Stimulated activated naive B cell treated with anti-CD40 and anti-IgM and Interleukin-4, amounts not matched to agents 10 μg/mL and 1 μg/mL and 100 μg/mL, for 72 hours (primary cell): ENCODE measurements at places on chromosomes 16 and 17.
A peak's percentile ranks its signal among the peaks of the same experiment; 100 is the strongest.

DNA sequence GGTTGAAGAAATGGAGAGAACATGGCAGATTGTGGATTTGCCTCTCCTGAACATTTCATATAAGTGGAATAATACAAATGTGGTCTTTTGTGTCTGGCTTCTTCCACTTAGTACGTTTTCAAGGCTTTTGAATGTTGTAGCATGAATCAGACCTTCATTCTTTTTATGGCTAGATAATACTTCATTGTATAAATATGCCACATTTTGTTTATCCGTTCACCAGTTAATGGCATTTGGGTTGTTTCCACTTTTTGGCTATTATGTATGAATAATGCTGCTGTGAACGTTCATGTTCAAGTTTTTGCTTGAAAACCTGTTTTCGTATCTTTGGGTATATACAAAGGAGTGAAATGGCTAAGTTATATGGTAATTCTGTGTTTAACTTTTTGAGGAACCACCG lies 130.4 kb downstream of the TANC2 start:
- no peak for DNase-seq

DNA sequence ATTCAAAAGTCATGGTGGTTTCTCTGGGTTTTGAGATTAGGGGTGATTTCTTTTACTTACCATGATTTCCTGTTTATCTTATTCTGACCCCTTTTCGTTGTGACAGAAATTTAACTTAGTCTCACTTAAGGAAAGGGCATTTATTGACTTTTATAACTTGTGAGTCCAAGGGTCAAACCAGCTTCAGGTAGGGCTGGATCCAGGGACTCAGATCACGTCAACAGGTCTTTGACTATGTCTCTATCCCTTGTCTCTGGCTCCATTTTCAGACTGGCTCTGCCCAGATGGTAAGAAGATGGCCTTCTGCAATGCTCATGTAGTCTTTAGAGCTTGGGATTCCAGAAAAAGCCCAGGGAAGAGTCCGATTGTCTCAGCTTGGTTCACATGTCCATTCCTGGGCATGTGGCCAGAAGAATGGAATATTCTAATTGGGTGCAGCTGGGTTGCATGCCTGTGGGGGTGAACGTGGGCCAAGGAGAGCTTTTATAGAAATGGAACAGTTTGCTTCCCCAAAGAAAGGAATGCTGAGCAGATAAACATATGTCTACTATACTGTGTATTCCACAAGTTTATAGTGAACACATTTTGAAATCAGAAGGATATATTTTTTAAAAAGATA lies 13.4 kb downstream of the USP43 start:
- no peak for DNase-seq

DNA sequence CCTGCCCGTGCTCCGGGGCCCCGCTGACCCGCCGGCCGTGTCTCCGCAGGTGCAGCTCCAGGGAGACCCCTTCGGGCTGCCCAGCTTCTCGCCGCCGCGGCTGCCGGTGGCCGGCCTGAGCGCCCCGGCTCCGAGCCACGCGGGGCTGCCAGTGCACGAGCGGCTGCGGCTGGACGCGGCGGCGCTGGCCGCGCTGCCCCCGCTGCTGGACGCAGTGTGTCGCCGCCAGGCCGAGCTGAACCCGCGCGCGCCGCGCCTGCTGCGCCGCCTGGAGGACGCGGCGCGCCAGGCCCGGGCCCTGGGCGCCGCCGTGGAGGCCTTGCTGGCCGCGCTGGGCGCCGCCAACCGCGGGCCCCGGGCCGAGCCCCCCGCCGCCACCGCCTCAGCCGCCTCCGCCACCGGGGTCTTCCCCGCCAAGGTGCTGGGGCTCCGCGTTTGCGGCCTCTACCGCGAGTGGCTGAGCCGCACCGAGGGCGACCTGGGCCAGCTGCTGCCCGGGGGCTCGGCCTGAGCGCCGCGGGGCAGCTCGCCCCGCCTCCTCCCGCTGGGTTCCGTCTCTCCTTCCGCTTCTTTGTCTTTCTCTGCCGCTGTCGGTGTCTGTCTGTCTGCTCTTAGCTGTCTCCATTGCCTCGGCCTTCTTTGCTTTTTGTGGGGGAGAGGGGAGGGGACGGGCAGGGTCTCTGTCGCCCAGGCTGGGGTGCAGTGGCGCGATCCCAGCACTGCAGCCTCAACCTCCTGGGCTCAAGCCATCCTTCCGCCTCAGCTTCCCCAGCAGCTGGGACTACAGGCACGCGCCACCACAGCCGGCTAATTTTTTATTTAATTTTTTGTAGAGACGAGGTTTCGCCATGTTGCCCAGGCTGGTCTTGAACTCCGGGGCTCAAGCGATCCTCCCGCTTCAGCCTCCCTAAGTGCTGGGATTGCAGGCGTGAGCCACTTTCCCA lies 5.9 kb downstream of the CTF1 start:
- DNase-seq, result peak; percentile 51

DNA sequence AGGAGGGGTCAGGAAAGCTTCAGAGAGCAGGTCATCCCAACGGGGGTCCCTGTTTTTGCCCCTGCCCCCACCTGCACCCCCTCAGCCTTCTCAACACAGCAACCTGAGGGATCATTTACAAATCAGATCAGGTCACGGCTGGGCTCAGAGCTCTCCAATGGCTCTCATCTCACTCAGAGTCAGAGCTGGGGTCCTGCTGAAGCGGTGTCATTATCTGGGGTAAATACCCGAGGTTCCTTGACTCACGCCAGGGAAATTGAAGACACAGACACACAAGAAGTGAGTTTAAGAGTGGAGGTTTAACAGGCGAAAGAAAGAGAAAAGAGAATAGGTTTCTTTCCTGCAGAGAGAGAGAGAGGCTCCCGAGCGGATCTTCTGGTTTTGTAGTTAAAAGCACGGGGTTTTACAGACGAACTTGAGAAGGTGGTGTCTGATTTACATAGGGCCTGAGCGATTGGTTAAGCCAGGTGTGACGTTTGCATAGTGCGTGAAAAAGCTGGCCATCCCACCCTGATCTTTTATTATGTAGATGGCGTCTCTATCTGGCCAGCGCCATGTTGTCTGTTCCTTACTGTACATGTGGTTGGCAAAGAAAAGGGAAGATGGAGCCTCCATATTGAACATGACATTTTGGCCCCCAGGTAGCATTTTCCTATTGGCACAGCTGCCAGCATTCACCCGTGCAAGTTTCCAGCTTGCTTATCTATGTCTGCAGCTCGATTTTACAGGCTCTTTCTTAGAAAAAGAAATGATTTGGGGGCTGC lies 51.4 kb downstream of the WSB1 start:
- no peak for DNase-seq

- no peak for DNase-seq
These were observed 27.3 kb downstream of the ZNF778 start for GRCh38 chr16:89244754-89245153.

DNA sequence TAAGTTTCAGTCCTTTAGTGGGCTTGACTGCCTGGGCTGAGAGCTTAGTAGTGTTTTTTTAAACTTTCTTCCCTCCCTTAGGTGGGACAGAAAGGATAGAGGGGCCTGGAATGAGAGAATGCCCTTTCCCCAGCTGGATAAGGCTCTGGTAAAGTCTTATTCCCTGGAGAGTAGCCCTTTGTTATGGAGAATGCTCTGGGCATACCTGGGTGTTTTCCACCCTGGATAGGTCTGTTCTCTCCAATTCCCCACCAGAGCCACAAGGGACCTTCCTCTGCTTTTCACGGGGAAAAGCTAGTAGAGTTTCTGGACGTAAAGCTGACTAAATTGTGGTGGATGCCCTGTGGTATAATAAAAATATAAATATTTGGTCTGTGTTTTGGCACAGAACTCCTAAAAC lies 164.1 kb downstream of the HS3ST4 start:
- DNase-seq, result no peak

DNA sequence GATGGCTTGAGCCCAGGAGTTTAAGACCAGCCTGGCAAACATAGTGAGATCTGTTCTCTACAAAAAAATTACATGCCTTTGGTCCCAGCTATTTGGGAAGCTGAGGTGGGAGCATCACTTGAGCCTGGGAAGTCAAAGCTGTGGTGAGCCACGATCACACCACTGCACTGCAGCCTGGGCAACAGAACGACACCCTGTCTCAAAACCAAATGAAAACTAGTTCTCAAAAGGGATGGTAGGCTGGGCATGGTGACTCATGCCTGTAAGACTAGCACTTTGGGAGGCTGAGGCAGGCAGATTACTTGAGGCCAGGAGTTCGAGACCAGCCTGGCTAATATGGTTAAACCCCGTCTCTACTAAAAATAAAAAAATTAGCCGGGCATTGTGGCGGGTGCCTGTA lies 31.1 kb downstream of the PPM1D start:
- DNase-seq, result no peak

DNA sequence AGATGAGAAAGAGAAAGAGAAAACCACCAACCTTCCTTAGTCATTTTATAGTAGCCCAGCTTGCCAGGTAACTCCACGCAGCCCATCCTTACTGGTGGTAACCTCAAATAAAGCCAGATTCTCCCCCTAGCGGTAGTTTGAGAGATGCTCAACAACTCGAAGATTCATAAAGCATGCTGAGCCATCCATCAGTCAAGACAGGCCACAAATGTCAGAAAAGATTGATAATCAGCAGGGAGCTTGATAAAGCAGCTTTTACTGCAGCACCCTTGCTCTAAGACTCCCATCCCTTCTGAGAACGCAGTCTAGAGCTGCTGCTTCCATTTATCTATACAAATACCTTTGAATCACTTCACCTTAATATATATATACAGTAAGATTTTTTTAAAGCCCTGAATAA lies 451.5 kb upstream of the HSBP1 start:
- DNase-seq, result peak; percentile 2

DNA sequence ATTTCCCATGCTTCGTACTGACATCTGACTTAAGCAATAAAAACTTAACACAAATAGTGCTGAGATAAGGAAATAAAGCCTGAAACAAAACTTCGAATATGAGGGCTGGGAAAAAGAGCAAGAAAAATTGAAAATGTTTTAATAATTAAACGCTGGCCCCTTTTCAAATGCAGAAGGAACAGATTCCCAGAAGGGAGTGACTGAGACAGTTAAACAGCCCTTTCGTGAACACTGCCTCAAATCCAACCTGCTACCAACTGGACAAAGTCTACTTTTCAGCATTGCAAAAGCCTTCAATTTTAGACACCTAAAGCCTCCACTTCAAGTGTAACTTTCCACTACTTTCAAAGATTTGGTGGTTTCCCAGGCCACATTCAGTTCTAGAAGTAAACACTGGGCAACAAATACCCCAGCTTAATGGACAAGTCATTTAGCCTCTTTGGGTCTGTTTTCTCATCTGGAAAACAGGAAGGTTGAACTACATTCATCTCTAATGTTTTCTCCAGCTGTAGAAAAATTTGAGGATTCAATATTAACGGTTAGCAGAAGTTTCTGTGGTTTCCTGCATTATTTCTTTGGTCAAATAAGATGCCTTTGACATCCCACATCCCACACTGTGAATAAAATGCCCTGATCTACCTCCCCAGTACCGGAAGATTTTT lies 11.8 kb downstream of the RFFL start:
- DNase-seq, result no peak

GRCh38 chr16:69481901-69482341 lies 57.5 kb downstream of the CYB5B start:
- DNase-seq, result no peak

GRCh38 chr17:27797390-27798091 lies 2.8 kb downstream of the NOS2 start:
- DNase-seq, result no peak
